T-cell (primary cell): ENCODE measurements at places on chromosomes 16 and 17.

DNA sequence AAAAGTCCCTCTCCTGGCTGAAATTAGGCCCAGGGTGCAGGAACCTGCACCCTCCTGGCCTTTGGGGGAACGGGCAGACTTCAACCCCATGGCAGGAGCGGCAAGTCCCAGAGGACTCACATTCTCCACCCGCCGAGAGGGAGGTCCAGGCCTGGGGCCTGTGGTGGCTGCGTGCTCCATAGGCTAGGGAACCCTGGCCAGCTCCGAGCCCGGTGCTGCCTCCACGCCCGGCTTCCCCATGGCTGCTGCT, 130 bp downstream of the CCDC78 start:
- no peak for DNase-seq

DNA sequence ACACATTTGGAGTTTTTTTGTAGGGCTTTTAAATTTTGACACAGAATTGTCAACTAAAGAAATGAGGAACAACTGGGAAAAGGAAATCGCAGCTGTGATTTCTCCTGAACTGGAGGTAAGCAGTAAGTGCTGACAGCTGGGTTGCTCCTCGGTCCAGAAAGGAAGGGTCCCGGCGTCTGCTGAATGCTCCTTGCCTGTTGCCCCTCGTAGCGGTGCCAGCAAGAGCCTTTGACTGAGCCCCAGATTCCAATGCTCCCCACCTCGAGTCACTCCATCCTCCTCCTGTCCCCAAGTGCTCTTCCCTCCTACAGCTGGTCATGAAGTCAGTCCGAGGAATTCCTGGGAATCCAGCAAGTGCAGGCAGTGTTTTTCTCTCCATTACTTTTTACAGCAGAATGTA, 32.0 kb upstream of the ENDOV start:
- DNase-seq, result no peak

GRCh38 chr16:84689111-84689510, 10.7 kb upstream of the USP10 start:
- no peak for DNase-seq

- DNase-seq, result no peak
Observed at GRCh38 chr17:32529604-32530003, 42.8 kb downstream of the CDK5R1 start.
